ENCODE measurements at places on chromosomes 13 and 19.

- DNase-seq = no peak
These were observed 406.0 kb downstream of the RFC3 start for GRCh38 chr13:34223984-34224383.

- no peak for DNase-seq
These were observed 8.7 kb upstream of the RPL21 start for GRCh38 chr13:27242702-27243101.

GRCh38 chr19:11159598-11160439, 4.2 kb upstream of the SPC24 start:
- no peak for DNase-seq

- no peak for DNase-seq
These were observed 108.3 kb upstream of the FRY start for GRCh38 chr13:31923134-31923763.

- no peak for DNase-seq
These were observed 827.2 kb upstream of the ATXN8OS start for GRCh38 chr13:69280399-69280798.

- DNase-seq = no peak
These were observed 122.5 kb upstream of the MCF2L start for GRCh38 chr13:112846411-112847115.

- DNase-seq = no peak
These were observed 18.5 kb downstream of the RASL11A start for GRCh38 chr13:27289011-27289665.

DNA sequence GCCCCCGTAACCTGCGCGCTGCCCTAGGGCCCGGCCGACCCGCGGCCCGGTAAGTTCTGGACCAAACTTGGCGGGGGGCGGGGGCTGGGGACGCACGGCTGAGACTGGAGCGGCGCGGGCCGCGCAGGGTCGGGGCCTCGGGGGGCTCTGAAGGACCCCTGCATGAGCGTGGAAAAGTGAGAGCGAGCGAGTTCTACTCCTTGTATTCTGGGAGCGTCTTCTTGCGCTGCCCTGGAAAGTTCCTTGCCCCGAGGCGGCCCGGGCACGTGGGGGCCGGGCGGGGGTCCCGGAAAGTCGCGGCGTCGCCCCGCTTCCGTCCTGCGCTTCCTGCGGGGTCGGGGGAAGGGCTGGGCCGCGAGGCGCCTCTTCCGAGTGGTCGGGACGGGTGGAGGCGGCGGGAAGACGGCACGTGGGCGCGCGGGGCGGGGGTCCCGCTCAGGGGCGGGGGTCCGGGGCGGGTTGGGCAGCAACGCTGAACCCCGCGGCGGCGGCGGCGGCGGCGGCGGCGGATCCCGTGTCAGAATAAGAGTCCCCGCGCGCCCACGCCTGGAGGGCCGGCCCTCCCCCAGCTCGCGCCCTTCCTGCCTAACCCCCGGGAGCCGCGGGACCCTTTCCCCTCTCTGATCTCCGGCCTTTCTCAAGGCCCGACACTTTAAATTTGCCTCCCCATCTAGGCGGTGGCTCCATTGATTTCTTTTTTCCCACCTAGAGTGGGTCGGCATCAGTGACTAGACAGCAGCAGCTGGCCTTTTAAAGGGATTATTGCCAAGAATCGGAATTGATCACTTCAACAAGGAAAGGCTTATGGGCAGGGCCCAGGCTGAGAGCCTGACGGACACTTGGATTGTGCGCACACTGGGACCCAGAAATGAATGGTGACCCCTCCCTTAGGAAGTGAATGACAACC, 749 bp downstream of the GATAD2A start:
- DNase-seq = no peak

- no peak for DNase-seq
These were observed 62.9 kb downstream of the NHLRC3 start for GRCh38 chr13:39100996-39101738.

DNA sequence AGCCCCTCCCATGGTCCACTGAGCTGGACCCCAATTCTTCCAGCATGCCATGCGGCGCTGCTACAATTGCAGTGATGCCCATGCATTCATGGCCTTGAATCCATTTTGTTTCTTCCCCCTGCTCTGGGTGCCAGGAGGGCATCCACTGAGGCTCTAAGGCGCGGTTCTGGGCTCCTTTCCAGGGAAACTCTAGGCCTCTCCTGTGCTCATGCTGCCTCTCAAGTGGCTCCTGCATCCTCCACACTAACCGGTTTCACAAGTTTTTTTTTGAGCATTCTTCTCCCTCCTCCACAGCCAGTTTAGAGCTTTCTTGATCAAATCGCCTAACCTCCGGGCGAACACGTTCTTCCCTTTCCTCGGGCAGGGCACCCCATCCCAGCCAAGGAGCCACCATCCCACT, 69.1 kb upstream of the FLT1 start:
- DNase-seq = no peak

DNA sequence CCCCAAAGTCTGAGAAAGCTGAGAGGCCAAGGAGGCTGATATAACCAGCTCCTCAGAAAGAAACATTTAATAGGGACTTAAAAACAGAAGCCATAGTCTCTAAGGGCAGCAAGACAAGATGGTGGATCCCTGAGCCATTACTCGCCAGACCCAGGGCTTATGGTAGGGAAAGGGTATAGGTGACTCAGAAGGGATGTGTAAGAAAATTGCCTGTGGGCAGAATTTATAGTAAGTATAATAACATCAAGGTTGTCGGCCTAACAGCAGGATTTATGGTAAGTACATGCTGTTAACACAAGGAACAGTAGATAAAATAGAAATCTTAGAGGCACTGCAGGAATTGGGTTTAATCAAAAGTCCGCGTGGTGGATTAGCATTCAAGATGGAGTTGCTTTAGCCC, 14.7 kb downstream of the KBTBD6 start:
- DNase-seq = no peak

DNA sequence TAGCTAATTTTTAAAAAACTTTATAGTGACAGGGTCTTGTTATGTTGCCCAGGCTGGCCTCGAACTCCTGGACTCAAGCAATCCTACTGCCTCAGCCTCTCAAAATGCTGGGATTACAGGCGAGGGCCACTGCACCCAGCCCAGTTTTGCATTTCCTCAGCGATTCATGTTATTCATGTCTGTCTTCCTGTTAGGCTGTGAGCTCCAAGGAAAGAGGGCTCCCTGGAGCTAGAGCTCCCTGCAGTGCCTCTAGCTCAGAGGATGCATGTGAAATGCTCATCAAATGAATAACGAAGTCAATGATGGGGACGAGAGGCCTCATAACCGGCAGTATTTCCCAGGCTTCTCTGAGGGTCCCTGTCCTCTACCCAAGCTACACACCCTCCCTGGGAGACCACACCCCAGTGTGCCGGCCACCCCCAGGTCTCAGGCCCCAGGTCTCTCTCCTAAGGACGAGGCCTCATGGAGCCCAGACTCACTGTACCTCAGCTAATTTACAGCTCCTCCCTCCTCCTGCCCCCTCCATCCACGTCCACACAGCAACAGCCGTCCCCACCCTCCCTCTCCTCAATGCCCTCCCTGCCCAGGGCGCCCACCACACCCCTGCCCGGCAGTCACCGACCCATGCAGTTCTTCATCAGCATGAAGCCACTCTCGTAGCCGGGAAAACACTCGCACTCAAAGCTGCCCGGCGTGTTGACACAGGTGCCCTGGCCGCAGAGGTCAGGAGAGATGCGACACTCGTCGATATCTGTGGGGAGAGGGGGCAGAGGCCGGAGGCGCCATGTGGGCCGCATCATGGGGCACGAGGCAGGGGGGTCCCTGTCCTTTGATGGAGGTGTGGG, 28.5 kb downstream of the FBN3 start:
- no peak for DNase-seq

DNA sequence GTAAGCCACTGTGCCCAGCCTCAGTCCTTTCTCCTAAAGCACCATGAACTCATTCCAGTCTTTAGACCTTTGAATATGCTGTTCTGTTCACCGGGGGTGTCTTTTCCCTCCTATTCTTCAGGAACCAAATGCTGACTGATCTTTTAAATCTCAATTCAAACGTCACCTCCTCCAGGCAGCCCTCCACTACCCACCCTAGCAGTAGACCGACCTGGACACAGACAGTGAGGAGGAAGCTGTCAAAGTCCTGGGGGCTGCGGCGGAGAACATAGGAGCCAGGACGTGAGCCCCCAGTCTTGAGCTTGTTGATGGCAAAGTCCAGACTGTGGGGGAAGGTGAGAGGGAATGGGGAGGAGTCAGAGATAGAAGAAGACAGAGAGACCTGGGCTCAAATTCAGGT, 7.8 kb downstream of the JAK3 start:
- no peak for DNase-seq

DNA sequence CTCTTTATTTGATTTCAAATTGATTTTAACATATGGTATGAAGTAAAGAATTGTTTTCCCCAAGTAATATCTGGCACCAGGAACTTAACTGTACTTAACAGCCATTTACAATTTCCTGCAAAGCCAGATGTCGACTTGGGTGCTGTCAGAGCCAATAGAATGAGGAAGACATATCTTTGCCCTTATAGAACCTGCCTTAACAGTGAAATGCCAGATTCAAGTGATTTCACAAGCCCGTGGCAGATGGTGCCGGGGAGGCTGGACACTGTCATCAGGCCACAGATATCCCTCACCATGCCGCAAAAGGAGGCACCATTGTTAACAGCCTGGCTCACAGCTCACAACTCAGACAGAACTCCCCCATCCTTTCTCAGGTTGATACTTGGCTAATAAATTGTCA, 48.7 kb downstream of the ESD start:
- no peak for DNase-seq

- no peak for DNase-seq
These were observed 30.4 kb downstream of the KLF5 start for GRCh38 chr13:73089213-73089612.
